ENCODE measurements at places on chromosomes 7 and 10.

GRCh38 chr7:36794689-36795088 is 70.4 kb upstream of the AOAH start:
- DNase-seq, result no peak

DNA sequence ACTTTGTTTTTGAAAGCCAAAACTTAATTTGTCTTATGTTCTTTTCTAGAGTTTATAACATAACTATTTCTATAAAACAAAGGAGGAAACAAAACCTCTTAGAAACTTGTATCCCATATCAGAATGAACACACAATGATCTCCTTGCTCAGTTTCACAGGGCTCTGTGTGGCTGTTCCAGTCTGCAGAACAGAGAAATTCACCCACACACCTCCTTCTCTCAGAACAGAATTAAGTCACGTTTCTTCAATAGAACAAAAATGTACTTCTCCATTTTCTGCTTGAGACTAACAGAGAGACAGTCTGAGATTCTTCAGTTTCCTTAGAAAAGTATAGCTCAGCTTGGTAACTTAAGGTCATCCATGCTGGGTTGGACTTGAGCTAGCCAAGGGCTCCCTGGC is 15.8 kb upstream of the DOCK1 start:
- no peak for DNase-seq

DNA sequence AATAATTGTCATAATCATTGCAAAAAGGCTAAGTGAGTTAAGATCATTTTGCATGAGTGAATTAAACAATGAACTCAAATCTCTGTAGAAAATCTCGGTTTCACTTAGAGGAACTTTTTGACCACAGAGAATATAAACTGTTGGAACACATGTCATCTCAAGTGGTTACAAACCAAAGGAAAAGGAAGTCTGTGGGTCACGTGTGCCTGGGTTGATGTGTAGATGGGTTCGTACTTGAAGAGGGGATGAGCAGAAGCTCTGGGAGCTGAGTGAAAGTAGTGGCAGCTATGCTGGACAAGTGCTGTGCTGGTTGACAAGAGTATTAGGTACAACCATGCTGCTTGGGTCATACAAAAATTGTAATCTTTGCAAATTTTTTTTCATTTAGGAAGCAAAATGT is 35.0 kb downstream of the GLRX3 start:
- DNase-seq, result peak; percentile 25

GRCh38 chr7:9200626-9201025 is 767.2 kb downstream of the NXPH1 start:
- no peak for DNase-seq

DNA sequence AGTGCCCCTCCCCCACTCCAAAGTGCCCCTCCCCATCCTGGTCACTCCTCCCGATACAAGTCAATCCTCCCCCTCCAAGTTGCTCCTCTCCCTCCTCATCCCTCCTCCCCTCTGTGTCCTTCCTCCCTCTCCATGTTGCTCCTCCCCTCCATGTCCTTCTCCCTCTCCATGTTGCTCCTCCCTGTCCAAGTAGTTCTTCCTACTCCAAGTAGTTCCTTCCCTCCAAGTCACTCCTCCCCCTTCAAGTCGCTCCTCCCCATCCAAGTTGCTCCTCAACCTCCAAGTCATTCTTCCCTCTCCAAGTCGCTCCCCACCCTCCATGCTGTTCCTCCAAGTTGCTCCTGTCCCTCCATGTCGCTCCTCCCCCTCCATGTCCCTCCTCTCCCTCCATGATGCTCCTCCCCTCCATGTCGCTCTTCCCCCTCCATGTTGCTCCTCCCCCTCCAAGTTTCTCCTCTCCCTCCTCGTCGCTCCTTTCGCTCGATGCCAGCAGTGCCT is 8.6 kb upstream of the WBP1L start:
- no peak for DNase-seq

Data from CD4-positive, alpha-beta T cell treated with Interleukin-15 for 4 hours (primary cell).